ENCODE measurements at places on chromosomes 4 and X.

GRCh38 chr4:174983128-174983750 lies 65.1 kb downstream of the ADAM29 start:
- no peak for DNase-seq

DNA sequence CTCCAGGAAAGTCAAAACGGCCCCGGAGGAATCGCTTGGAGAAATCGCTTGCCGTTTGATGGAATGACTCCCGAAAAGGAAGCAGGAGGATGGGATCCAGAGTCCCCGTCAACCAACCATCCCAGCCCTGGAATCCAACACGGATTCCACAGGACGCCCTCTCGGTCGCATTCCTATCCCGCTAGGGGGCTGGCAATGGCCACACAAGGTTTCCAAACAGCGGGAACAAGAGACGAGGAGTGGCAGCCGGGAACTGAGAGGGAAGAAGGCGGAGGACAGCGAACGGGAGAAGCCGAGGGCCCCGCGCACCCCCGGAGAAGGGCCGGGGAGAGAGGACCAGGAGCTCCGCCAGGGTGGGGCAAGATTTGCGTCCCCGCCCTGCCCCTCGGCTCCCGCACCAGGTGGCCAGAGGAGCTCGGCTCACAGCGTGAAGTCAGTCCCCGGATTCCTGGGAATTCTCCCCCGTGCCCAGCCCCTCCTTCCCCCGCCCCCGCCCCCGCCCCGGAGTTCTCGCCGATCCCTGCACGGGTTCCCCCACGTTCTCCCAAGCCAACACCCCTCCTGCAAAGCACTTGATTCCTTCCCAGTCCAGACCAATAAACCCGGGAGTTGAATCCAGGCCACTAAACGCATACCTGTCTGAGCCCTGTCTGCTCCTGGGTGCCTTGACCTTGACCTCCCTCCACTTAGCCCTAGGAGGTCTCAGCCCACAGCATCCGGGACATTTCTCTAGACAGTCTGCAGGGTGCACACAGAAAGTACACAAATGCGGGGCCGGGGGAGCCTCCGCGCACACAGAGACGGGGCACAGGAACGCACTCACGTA lies 1.4 kb downstream of the PDZD4 start:
- peak; percentile 70 for DNase-seq

DNA sequence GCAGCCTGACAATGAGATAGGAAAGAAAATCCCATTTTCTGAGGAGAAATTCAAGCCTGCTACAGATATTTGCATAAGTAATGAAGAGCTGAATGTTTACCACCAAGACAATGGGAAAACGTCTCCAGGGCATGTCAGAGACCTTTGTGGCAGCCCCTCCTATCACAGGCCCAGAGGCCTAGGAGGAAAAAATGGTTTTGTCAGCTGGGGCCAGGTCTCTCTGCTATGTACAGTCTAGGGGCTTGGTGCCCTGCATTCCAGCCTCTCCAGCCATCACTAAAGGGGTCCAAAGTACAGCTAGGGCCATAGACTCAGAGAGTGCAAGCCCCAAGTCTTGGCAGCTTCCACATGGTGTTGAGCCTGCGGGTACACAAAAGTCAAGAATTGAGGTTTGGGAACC lies 361.6 kb upstream of the ANXA10 start:
- no peak for DNase-seq

DNA sequence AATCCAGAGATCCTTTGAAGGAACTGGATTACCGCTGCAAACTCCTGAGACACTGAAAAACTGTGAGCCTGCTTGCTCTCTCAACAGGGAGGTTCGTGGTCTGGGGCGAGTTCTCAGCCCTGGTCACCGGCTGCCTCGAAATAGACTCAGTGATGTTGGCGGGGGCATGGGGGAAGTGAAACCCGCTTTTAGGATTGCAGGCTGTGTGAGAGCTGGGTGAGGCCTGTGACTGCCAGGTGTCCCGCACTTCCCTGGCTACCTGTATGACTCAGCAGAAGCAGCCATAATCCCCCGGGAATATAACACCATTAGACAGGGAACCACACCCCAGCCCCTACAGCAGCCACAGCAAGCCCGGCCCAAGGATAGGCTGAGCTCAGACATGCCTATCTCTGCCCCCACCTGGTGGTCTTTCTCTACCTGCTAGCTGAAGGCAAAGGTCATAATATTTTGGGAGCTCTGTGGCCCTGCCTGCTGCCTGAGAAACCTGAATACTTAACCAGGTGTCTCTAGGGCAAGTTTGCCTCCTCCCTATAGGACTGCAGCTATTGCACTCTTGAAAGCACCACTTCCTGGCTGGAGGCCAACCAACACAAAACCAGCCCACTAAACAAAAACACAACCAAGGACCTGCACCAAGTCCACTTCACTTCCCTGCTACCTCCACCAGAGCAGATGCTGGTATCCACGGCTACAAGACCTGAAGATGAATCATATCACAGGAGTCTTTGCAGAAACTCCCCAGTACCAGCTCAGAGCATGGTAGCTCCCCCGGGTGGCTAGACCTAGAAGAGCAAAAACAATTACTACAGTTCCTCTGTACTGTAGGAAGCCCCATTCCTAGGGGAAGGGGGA lies 202.0 kb downstream of the RRAGB start:
- DNase-seq, result no peak

DNA sequence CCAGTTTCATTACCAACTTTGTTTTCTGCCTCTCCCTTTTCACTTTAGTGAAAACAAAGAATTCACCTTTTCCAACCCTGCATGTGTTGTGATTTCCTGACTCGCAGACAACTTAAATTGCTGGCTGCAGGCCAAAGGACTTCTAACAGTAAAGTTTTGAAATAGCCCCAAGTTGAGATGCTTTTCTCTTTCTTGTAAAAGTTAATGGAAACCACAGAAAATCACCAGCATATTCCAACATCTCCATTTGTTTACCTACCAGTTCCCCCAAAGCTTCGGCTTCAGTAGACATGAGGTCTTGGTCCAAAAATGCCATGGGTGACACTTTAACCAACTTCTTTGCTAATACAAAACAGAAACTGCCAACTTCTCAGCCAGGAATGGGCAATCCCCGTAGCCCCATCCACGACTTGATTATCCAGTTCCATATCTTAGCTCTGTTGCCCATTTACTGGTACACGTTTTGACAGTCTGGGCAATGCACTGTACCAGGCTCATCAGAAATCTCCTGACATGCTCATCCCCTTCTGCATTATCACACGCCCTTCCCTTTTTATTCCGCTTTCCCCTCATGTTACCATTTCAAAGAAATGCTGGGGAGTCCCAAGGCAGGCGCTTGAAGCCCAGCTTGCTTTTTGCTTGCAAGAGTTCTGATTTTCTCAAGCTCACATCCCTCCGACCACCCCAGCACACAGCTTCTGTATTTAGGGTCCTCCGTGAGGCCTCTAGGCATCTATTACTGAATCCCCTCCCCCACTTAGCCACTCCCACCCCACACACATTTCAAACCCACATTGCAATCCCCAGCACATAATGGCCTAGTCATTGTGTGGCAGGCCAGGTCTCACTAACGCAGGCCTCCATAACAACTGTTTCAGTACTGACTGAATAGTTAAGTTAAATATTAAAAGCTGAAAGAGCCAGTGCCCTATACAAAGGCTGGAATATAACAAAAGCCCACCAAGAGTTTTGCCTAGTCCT lies 137.9 kb upstream of the S100G start:
- DNase-seq, result no peak

DNA sequence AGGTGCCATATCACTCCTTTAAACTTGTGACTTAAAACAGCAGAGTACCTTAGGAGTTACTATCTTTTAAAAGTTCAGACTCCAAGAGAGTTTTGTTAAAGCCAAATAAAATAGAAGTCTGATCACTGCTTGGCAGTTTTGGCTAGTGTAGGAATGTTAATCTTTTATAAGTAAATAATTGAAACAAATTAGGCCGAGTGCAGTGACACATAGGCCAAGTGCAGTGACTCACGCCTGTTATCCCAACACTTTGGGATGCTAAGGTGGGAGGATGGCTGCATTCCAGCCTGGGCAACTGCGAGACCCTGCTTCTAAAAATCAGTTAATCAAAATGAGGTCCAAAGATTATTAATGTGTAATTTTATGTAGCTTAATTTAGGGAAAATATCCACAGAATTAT lies 37.2 kb downstream of the WDR44 start:
- DNase-seq, result no peak
